ENCODE measurements at places on chromosomes 12 and 14. TPM values are rescaled to one million over a fixed set of nuclear protein-coding genes. Genes with fewer than 3 reads are reported as not detected.

ACSM4 gene
- total RNA-seq: not detected

GRCh38 chr12:3033539-3033867, 43.7 kb upstream of the TSPAN9 start:
- no peak for DNase-seq

- no peak for DNase-seq
These were observed 298.4 kb upstream of the AMIGO2 start for GRCh38 chr12:47378222-47378582.

DNA sequence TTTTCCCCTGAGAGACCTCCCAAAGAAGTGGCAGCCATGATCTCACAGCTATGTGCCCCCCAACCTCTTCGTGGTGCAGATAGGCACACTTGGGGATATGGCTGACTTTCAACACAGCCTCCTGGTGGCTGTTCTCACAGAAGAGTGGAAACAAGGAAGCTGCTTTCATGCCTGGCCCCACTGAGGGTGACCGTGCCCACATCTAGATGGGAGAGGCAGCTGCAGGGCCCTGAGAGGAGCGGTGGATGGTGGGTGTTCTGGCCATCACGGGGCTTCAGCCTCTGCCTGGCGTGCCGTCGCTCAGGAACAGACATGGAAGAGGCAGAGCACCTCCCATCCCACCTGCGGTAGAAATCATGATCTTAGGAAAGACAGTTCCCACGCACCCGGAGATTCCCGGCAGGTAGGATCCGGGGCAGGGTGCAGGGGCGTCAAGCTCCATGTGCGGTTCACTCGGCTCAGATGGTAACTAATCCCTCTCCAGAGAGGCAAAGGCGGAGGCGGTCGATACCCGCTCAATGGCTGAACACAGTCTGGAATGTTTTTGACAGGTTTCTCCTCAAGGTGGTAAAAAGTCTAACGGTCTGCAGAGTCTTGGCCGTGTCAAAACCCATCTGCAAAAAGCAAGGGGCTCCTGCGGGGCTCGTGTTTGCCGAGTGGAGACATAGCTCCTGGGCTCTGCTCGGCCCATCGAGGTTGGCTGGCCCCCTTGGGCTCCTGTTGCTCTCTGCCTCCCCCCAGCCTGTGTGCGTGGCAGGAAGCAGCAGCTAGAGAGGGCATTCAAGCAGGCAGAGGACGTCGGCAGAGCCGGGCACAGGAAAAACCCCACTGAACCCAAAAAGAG, 225.2 kb upstream of the RTL1 start:
- DNase-seq: no peak

GRCh38 chr14:20630340-20631022, 11.0 kb downstream of the OR6S1 start:
- peak; percentile 35 for DNase-seq

HSPB8 gene
- total RNA-seq: 35.6 TPM

DNA sequence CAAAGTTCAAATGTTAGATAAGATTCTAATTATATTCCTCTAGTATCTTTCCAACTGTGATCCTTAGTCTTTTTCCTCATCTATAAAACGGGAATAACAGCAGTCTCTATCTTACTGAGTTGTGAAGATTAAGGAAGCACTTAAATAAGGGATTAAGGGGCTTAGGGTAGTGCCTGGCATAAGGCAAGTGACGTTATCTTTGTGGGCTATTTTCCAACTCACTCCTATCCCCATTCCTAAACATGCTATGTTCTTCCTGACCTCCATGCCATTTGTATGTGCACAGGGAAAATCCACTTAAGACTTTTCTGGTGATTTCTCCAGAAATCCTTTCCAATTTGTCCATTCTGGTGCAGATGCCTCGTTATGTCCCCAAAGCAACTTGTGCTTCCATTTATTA, 33.3 kb downstream of the SUPT16H start:
- peak; percentile 61 for DNase-seq

DNA sequence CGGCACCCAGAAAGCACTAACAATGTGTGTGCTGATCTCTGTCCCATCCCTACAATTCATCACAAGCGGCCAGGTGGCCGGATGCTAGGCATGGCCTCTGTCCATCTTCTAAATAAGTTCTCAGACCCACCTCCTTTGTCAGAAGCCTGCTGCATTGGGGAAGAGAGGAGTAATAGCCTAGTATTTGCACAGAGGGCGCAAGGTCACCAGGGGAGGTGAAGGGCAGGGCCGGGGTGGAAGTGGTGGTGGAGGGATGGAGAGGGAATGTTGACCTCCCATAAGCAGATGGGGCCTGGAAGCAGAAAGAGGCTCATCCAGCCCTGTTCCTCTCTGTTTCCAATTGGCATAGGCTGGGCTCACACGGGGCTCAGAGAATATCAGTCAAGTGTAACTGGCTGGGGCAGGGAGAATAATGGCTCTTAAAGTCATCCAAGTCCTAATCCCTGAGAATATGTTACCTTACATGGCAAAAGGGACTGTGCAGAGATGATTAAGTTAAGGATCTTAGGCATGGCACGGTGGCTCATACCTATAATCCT, 6.9 kb downstream of the RILPL1 start:
- DNase-seq: no peak

GRCh38 chr12:106094304-106094703, 44.5 kb downstream of the NUAK1 start:
- no peak for DNase-seq

MYG1 gene
- total RNA-seq: 17.8 TPM

All from umbilical cord (tissue), 2 donors.